ENCODE measurements at places on chromosomes 6 and 20.

GRCh38 chr20:36967636-36968035, 16.1 kb upstream of the SAMHD1 start:
- DNase-seq: no peak

GRCh38 chr6:161411265-161411944, 137.5 kb upstream of the AGPAT4 start:
- no peak for DNase-seq

DNA sequence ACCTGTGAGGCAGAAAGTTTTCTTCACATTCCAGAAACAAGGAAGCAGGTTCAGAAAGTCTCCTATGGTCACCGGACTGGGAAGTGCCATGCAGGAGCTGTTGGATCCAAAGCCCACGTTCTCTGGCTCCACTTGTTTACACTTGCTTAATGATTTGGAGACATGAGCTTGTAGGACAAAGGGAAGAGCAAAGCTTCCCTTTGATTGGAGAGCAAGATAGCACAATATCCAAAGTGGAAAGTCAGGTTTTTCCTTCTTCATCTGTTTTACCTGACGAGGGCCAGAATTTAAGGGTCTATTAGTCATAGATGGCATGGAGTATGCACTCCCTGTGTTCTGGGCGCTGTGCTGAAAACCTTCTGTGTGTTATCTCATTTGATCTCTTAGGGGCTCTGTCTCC, 81.2 kb downstream of the PDE7B start:
- no peak for DNase-seq

DNA sequence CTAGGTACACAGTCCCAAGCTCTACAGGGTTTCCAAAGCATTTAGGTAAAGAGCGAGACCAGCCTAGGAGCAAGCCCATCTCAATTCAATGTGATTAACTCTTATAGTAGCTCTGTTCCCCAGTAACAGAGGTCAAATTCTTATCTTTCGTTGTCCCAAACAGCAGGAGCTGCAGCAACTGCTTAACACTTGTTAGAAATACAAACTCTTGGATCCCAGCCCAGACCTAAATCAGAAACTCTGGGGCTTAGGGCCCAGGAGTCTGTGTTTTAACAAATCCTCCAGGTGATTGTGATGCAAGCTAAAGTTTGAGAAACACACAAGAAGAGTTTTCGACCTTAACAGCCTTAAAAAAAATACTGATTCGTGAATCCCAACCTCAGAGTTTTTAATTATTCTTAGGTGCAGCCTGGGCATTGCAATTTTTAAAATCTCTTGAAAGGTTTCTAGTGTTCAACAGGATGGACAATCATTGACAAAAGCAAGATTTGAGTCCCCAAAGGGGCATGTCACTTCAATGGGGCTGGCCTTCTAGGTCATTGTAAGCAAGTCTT, 127.4 kb upstream of the HCRTR2 start:
- DNase-seq: no peak

DNA sequence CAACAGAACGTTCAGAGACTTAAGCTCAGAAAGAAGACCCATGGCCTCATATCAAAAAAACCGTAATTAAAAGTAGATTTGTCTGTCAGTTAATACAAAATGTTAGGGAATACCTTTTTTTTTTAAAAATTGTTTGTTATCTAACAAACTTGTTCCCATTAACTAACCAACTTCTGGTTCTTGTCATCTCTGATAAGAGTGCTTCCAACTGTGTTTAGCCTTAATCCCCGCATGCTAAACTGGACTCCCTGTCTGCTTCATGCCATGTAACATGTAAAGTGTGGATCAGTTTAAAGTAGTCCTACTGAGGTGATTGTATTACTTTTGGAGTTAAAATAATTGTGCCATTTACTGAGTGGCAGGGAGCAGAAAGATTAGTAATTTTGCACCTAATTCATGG, 6.3 kb downstream of the JARID2 start:
- DNase-seq: no peak

- DNase-seq: no peak
Measured at GRCh38 chr20:37413023-37413334, 67.0 kb downstream of the SRC start.

All from HEK293T (cell line).